Osteocyte (in vitro differentiated cells): ENCODE measurements at places on chromosomes 6 and 20. TPM values are rescaled to one million over a fixed set of nuclear protein-coding genes. Genes with fewer than 3 reads are reported as not detected.

- H3K27ac ChIP-seq: no peak overlapping the region
- no peaks in the 10 kb centered on the region for H3K36me3 ChIP-seq
- H3K4me1 ChIP-seq: no peaks in the 10 kb centered on the region
- DNase-seq: no peak
Observed at GRCh38 chr6:8743170-8743745, 307.9 kb upstream of the SLC35B3 start.

- H3K4me1 ChIP-seq: peaks cover 41% of the 10 kb centered on the region
- DNase-seq: no peak
- peaks cover 5% of the 10 kb centered on the region for H3K36me3 ChIP-seq
- H3K27me3 ChIP-seq: peaks cover 4% of the 10 kb centered on the region
- no peak overlapping the region for H3K4me3 ChIP-seq
- no peak overlapping the region for H3K27ac ChIP-seq
Observed at GRCh38 chr6:101397199-101397598, 3.7 kb downstream of the GRIK2 start.

DNA sequence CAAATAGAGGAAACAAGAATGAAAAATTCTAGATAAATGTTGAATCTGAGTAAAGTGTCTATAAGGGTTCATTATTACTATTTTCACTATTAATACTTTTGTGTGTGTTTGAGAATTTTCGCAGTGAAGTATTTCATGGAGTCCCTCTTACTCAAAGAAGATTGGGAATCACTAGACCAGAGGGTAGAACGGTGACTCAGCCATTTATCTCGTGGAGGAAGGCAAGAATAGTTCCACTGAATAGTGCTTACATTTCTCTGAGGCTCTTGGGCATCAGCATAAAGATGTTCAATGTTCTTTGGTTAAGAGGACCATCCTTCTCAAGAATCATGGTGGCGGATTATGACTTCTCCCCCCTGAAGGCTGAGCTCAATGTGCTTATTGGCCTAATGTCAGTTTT, 376.7 kb upstream of the ARID1B start:
- no peak overlapping the region for H3K27ac ChIP-seq
- H3K4me1 ChIP-seq: no peaks in the 10 kb centered on the region
- H3K27me3 ChIP-seq: peaks cover 24% of the 10 kb centered on the region

The PI16 gene
- total RNA-seq: not detected in 2 replicates

The CPNE1 gene
- 164 and 180 TPM in 2 replicates for total RNA-seq
